ENCODE measurements at places on chromosomes 7 and 10.

DNA sequence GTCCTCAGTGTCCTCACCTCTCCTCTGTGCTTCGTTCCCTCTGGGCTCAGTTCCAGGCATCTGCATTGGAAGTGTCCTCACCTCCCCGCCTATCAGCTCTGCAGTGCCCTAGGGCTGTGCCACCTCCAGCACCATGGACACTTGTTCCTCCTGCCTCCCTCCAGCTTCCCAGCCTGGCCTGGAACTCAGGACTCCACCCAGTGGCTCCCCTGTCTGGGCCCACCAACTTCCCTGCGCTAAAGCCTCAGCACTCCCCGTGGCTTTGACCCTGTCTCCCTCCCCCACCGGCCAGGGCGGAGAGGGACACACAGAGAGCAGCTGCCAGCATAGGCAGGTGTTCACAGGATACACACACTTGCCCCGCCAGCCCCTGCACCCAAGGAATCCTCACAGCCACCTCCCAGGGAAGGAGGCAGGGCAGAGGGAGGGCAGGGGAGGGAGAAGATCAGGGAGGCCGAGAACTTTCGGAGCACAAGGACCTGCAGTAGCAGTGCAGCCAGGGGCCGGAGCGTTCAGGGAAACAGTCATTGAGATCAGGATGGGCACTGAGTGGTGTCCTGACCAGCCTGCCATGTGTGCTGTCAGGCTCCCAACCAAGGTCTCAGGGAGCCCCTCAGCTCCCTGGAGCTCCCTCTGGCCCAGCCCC, 31.3 kb downstream of the ANXA8 start:
- DNase-seq = no peak

DNA sequence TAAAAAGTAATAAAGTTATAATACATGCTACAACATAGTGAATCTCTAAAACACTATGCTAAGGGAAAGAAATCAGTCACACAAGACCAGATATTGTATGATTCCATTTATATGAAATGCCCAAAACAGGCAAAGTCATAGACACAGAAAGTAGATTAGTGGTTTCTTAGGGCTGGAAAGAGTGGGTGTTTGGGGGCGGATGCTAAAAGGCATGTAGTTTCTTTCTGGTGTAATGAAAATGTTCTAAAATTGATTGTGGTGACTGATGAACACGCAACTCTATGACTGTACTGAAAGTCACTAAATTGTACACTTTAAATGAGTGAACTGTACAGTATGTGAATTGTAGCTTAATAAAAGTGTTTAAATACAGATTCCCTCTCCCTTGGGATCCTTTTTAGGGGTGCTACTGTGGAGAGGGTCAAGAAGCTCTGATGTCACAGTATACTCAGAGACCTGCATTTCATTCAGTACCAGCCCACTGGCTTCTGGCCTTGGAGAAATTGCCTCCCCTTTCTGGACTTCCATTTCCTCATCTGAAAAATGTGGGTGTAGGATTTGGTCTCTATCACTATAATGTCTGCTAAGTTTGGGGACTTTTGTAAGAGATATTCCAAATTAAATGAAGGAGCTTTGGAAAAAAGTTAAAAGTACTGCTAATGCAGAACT, 46.4 kb downstream of the AOAH start:
- no peak for DNase-seq

DNA sequence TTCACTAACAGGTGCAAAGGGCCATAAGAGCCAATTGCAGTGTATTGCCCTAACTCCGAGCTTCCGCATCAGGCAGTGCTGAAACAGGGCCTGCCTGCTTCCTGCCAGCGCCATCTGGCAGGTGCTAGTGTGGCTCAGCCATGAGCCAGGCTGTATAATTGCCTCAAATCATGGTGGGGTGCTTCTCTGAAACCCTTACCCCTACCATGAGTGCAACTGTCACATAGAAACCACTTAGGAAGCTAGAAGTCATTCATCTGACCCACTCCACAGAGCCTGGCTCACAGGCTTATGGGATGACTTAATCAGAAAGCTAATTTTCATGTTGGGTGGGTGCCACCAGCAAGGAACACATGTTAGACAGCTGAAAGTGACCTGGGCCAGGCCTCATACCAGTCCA, 133.3 kb upstream of the LAMB4 start:
- no peak for DNase-seq

- DNase-seq = no peak
Measured at GRCh38 chr10:15037691-15038090, 6.1 kb upstream of the OLAH start.

GRCh38 chr10:117412469-117413010, 37.3 kb upstream of the PDZD8 start:
- no peak for DNase-seq

DNA sequence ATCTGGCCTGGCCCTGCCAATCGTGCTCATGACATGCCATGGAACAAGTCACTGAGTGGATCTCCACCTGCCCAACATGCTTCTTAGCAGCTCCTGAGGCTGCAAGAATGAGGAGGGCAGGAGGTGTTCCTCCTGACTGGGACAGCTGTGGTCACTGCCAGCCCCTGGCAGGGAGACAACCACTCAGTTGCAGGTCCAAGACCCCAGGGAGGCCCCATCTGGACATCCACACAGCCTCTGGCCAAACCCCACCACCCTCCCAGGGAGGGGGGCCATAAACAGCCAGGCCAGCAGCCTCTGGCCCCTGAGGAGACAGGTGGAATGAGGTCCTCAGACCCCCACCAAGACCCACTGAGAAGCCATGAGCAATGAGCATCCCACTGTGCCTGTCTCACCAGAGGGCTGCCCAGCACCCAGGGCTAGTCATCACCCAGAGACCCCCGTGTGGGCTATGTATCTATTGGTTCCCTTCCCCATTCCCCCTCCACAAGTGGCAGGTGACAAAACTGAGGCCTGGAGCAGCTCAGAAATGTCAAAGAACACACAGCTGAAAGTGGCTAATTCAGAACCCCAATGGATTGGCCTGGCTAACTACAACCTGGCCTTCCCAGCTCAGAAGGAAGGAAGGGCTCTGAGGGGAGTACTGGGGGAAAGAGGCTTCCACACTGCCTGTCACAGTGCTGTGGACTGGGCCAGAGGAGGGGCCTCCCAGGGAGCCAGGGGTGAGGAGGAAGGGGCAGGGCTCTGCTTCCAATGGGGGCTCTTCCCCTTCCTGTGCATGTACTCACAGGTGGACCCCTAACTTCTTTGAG, 3.0 kb downstream of the GPRIN2 start:
- no peak for DNase-seq

- DNase-seq = no peak
Measured at GRCh38 chr7:134121632-134122139, 5.5 kb upstream of the LRGUK start.

GRCh38 chr10:14123139-14123538, 207.6 kb downstream of the FRMD4A start:
- DNase-seq = no peak

- DNase-seq = no peak
Measured at GRCh38 chr7:138465046-138465445, 5.0 kb downstream of the TRIM24 start.

GRCh38 chr7:11784769-11785536, 47.0 kb downstream of the THSD7A start:
- no peak for DNase-seq

DNA sequence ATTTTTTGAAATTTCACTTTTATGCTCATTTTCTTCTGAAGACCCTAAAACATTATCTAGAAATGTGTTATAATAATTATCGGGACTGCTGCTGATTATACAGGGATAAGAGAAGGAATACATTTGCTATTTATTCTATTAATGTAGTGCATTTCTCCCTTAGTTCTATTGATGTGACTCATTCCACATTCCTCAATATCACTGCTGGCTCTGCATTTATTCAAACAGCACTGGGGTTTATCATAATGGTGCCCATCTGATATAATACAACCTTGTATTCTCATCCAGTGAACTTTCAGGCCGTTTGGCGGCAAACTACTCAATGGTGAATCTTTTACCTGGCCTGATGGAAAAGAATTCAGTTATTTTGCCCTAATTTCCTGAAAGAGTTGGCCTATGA, 7.8 kb downstream of the KCND2 start:
- DNase-seq = no peak

DNA sequence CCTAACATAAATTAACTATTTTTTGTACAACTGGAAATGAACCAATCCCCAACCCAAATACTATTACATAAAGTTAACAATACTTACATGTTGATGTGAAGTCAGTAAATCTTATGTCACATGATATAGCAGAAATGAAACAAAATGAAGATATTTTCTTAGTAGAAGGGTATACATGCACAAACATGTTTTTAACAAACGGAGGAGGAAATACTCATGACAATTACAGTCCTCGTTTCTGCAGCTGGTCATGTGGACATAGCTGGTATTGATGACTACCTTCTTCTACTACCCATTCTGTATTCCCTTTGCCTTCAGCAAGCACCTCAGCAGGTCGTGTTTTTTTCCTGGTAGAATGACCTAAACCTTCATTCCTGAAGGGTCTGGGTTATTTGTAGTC, 252.3 kb downstream of the HTR7 start:
- DNase-seq = no peak

DNA sequence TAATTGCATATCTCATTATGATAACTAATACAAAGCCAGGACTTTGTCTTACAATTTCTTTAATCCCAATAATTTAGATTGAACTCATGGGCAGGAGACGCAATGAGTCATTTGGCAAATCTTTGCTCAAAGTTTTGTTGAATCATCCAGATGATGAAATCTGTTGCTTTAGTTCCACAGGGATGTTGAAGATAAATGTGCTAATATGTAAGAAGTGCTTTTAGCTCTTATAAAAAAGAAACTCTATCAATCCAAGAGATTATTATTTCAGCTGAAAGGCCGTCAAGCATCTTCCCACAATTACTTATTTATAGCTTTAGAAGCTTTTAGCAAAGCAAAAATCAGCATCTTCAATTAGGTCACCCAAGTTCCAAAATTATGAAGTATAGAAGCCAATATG, 36.8 kb upstream of the ANK3 start:
- DNase-seq = peak; percentile 72

GRCh38 chr7:68770649-68771048, 827.6 kb upstream of the AUTS2 start:
- no peak for DNase-seq

- DNase-seq = no peak
Measured at GRCh38 chr10:49333192-49333591, 34.2 kb downstream of the C10orf71 start.

GRCh38 chr7:156722043-156722826, 81.7 kb downstream of the RNF32 start:
- DNase-seq = no peak

DNA sequence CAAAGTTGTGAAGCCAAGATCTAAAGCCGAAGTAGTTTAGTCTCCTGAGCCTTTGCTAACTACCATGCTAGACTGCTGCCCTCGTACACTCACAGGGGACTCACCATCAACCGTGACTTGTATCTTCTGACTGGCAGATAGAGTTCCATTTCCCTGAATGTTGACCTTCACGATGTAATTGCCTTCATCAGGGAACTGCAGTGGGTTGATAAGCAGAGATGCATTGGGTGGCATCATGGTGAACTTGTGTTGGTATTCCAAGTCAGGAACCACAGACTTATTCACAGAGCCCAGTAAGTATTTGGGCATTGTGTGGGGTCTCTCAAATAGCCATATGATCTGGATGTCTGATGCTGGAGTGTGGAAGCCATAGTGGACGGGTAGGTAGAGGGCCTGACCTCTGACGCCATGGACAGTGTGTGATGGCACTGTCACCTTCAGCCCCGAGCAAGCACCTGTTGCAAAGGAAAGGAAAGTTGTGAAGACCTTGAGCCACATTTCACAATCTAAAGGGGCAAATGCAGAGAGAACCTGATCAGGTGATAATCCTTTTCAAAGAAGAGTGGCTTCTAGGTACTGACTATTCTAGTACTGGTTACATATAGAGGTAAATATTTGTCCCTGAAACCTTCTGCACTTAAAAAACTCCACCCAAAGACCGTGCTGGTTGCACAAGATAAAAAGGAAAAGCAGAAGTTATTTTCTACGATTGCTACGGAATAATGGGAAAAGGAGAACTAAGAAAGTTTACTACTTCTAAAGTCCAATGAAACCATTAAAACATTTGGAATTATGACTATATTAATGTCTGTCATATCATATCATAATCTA, 7.1 kb downstream of the HEPACAM2 start:
- DNase-seq = no peak

DNA sequence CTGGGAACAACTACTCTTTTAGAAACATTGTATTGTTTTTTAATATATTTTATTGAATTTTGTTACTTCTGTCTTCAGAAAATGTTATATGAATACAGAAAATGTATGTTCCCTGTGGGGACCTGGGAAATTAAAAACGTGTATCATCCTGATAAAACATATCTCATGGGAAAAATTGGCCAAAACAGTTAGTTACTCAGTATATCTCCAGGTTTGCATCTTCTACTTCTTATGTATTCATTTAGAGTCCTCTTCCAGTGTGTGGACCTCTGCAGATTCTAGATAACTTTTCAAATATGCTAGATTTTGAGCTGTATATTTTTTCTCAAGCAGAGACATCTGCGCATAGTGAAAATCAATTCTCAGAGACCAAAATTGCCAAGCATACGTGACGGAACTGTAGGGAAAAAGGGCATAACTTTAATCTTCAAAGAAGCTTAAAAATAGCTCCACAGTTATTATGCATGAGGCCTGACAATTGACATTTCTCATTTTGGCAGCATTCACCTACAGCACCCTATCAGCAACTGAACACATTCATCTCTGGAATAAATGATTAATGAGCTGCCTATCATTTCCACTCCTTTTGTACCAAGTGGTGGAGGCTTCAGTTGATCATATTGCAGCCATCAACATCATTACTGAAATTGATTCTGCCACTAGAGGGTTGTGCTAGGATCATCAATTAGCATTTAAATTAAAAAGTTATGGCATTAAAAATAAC, 26.4 kb upstream of the UMAD1 start:
- no peak for DNase-seq
